ENCODE measurements at places on chromosomes 5 and 9.

DNA sequence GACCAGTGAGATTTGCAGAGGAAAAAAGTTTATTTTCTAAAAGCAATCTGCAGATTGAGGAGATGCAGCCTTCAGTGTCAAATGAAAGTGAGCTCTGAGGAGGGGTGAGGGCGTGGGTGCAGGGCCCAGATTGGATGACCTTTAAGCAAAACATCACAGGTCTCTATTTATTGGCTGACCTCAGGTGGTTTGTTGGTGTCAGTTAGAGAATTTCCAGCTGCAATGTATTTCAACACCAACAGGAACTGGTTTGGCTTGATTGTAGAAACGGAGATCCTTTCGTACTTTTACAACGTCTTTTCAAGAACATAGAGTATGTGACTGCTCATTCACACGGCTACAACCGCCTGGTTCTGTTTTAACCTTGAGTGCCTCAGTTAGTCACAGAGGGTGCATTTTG is 1069.1 kb downstream of the EFNA5 start:
- no peak for DNase-seq

DNA sequence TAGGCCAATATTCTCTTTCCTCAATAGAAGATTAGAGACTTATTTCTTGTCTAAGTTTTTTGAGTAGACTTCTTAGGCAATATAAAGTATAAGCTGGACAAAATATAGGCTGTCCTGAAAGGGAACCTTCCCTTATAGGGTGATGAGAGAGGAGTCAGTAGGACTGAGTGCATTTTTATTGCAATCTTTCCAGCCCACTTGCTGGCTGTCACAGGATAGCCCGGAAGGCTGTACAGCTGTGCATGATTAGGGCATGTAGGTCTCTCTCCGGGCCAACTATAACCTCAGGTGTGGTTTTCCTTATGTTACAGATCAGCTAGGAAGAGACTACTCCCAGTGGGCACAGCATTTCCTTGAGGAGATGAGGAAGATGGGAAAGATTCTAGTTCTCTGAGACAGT is 159.8 kb upstream of the MEF2C start:
- DNase-seq, result no peak

- DNase-seq, result no peak
Observed at GRCh38 chr5:141889282-141889871, 11.2 kb upstream of the PCDH1 start.

DNA sequence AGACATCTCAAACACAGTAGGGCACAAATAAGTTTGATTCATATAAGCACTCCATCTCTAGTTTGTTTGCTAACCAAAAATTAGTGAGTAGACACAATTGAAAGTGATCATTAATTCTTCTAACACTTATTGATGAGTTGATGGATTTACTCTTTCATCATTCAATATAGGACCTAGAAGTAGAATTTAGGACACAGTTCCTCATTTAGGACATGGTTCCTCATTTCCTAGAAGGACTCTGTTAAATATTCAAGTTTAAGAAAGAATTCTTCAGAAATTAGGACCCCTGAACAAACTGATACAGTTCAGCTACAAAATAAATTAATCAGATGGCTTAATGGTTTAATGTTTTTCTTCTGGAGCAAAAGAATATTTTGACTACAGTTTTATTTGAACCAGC is 143.5 kb upstream of the PRR16 start:
- no peak for DNase-seq

Measured in stimulated activated CD8-positive, alpha-beta memory T cell treated with anti-CD3 and anti-CD28 coated beads, Interleukin-4, amount 100 ng/mL, for 1 hour (primary cell).